ENCODE measurements at places on chromosomes 7 and 10.

DNA sequence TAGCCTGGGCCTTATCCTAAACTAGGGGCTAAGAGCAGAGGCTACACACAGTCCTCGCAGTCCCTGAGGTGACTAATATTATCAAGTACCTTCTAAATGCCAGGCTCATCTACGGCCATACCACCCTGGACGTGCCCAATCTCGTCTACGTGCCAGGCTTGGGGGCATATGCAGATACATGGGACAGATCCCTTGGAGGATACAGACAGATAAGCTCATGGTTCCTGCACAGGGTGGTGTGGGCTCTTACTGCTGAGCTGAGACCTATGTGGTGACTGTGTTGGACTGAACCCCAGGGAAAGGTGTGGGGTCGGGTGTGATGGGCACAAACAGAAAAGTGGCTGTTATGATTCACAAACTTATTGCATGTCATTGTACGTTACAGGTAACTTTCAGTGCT, 268.4 kb upstream of the NEBL start:
- DNase-seq: no peak

GRCh38 chr7:88969167-88969566, 173.6 kb upstream of the TEX47 start:
- DNase-seq: no peak

DNA sequence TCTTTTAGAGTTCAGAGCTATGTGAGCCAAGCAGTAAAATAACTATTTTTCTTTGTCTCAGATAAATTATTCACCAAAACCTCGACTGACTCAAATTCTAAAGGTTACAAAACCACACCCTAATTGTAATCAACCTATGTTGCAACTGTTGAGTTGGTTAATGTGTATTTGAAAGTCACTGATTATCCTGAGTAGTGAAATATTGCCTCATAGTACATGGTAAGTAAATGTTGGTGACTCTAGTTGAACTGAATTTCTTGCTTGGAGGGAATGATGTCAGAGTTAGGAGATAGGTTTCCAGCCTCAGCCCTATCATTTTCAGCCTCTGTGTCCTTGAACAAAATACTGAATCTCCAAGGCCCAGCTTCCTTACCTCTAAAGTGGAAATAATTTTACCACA, 3.0 kb upstream of the CYP2C18 start:
- no peak for DNase-seq

- no peak for DNase-seq
Observed at GRCh38 chr7:128304212-128304611, 39.5 kb downstream of the RBM28 start.

GRCh38 chr10:60508831-60509230, 119.2 kb upstream of the ANK3 start:
- no peak for DNase-seq

DNA sequence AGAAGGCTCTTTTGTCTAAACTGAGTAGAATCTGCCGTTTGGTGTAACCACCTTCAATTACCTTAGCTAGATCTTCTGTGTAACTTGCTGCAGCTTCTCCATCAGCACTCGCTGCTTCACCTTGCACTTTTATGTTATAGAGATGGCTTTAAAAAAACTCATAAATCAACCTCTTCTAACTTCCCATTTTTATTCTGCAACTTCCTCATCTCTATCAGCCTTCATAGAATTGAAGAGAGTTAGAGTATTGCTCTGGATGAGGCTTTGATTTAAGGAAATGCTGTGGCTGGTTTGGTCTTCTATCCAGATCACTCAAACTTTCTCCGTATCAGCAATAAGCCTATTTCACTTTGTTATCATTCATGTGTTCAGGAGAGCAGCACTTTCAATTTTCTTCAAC, 1131.9 kb upstream of the CELF2 start:
- DNase-seq: no peak

DNA sequence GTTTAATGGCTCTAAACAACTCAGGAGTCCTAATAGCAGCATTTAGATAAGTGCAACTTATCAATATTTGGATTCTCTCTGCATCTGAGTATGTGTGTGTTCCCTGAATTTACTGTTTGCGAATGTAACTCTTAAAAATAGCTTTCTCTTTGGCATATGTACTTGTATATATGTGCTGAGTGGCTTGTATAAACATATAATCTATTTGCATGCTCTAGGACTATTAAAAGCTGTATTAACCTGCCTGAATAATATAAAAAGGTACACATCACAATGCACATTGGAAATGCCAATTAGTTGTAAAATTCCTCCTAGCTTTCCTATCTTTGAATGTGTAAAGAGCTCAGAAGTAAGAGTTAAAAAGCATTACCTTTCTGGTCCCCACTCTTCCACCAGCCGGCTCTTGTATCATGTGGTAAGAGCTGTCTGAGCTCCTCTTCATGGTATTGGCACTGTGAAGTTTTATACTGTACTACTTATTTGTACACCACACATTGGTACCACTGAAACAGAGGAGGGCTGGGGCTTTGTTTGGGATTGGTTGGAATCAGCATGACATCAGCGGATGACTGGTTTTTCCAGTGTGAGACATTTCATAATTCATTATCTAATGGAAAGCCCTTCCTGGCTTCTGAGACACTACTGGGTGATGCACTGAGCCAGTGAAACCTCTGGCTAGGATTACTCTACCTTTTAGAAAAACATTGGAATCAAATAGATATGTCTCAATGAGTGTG, at the start of gene INHBA:
TSS of gene INHBA (minus strand) at position 456 of the 737 bp plus-strand sequence. CDS start 2,716 bp downstream, outside the sequence.
- DNase-seq: no peak

DNA sequence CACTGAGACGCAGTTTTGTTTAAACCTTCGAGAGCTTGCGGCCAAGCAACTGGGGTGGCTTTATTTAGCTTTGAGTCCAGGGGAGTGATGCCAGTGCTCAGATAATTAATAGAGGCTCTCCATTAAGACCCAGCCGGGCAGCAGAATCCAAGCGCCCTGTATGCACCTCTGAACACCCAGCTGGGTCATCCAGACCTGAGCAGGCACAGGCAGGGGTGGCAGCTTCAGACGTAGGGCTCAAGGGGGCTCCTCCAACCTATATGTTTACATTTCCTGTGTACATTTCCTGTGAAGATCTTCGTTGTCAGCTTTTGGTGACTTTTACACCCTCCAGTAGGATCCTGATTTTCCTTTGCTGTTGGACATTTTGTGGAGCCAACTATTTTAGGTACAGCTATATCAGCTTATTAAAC, 719.5 kb downstream of the LRMDA start:
- no peak for DNase-seq

GRCh38 chr10:108060246-108060645, 895.7 kb upstream of the SORCS1 start:
- no peak for DNase-seq

- DNase-seq: no peak
Observed at GRCh38 chr7:73983437-73984164, 44.4 kb upstream of the ELN start.
